ENCODE measurements at places on chromosomes 2 and 18.

GRCh38 chr2:80281049-80281448, 23.5 kb downstream of the LRRTM1 start:
- DNase-seq, result no peak

DNA sequence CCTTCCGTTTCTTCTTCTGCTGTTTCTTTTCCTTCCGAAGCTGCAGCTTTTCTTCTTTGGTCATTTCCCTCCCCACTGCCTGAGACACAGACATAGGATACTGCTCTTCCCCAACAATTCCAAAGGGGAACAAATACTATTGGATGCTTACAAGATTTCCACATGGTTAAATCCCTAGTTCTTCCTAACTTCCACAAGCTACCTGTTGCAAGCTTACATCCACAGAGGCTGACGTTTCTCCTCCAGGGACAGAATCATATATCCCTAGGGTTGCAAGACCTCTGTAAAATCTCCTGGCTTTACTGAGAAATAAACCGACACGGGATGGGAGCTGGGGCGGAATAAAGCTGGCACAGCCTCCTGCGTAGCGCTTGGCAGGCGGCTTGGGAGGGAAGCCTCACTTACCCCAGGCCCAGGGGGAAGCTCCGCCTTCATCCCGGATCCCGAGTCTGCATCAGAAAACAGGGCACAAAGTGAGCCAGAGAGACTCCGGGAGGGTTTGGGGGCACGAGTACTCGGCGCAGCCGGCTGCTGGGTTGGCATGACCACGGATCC, 590 bp downstream of the EIF2B4 start:
- peak; percentile 34 for DNase-seq

DNA sequence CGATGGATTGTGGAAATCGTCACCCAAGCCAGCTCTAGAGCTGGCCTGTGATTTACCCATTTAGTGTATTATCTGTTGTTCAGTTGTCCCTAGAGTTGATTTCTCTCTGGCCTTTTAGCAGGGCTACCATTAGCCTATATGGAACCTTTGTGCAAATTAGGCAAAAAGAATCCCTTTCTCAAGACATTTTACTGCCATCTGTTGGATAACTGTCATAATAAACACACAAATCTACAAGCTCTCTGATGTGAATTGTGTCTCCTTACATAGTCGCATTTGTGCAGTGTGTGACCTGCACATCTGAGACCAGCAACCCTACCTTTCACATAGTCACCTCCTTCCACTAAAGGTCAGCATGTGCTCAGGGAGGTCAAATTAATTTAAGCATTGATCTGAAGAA, 34.0 kb downstream of the LOXHD1 start:
- peak; percentile 10 for DNase-seq

- no peak for DNase-seq
Observed at GRCh38 chr18:78099979-78100588, 850.4 kb downstream of the GALR1 start.

DNA sequence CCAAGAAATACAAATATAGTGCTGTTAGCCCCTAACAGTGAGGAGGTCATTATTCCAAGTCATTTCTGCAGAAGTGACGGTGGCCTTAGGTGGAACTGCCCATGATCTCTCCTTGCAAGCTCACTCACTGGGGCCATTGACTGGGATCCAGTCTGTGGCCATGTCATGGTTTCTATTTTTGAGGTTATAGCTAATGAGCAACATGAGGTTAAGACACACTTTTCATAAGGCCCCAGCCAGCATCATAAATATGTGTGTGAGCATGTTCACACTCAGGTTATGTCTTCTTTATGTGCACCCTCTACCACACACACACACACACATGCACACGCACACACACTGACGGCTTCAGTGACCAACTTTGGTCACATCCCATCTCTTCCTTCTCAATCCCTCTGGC, 484 bp downstream of the AFF3 start:
- no peak for DNase-seq

DNA sequence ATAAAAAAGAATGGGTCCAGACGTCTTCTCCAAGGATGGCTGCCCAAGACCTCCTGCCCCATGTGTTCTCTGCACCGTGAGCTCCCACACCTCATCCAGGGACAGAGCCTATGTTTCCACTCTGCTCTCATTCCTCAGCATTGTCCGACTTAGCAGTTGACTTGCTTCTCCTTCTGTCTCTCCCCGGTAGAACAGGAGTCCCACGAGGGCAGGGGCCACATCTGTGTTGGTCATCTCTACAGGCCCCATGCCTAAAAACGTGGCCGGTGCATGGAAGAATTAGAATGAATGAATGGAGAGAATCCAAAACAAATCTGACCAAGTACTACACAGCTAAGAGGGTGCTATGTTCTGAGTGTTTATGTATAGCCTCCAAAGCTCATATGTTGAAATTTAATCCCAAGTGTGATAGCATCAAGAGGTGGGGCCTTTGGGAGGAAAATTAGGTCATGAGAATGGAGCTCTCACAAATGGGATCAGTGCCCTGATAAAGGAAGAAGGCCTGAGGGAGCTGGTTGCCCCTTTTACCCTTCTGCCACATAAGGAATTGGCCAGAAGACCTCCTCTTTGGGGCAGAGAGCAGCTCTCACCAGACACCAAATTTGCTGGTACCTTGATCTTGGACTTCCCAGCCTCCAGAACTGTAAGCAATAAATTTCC, 55.9 kb downstream of the FAM178B start:
- peak; percentile 17 for DNase-seq

DNA sequence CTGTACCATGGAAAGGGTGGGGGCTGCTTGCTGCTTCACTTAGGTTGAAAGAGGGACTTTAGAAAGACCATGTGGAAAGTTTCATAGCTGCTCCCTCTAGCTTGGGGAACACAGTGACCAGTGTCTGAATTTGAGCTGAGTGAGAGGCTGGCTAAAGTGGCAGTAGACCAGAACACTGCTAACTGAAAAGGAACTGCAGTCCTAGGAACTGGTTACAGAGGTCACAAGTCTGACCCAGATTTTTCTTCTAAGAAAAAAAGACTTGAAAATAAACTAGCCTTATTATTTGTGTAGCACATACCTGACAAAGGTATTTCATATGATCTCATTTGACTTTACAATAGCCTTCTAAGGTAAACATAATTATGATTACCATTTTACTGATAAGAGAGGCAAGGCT, 153.6 kb downstream of the FSHR start:
- DNase-seq, result no peak

- no peak for DNase-seq
Observed at GRCh38 chr18:11020877-11021414, 128.4 kb downstream of the PIEZO2 start.

GRCh38 chr2:33420726-33421125, 55.7 kb upstream of the RASGRP3 start:
- DNase-seq, result no peak

All from DMS 273 treated with DMSO at 0.1 percent for 48 hours (cell line).